NCI-H2081 treated with DMSO at 0.1 percent for 48 hours (cell line): ENCODE measurements at places on chromosomes 11 and 22.

DNA sequence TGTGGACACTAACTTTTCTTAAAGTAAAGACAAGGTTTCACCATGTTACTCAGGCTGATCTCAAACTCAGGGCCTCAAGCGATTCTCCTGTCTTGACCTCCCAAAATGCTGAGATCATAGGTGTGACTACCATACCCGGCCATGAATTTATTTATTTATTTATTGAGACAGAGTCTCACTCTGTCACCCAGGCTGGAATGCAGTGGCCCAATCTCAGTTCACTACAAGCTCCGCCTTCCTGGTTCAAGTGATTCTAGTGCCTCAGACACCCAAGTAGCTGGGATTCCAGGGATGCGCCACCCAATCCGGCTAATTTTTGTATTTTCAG lies 29.7 kb upstream of the PCF11 start:
- no peak for DNase-seq

- no peak for DNase-seq
Measured at GRCh38 chr11:88555829-88556202, 218.3 kb upstream of the CTSC start.

DNA sequence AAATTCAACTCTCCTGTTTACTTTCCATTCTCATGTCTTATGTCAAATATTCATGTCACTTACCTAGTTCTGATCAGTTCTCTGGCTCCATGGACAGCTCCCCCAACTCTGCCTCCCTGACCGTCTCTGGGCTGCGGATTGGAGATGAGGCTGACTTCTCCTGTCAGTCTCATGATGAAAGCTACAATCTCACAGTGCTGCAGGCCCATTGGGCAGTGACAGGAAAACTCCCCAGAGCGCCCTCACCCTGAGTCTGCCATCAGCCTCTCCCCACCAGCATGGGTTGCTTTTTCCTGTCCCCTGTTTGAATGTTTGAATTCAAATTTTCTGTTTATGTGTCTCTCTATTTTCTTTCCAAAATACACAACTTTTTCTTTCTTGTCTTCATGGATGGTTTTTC lies 63.8 kb upstream of the TOP3B start:
- no peak for DNase-seq

DNA sequence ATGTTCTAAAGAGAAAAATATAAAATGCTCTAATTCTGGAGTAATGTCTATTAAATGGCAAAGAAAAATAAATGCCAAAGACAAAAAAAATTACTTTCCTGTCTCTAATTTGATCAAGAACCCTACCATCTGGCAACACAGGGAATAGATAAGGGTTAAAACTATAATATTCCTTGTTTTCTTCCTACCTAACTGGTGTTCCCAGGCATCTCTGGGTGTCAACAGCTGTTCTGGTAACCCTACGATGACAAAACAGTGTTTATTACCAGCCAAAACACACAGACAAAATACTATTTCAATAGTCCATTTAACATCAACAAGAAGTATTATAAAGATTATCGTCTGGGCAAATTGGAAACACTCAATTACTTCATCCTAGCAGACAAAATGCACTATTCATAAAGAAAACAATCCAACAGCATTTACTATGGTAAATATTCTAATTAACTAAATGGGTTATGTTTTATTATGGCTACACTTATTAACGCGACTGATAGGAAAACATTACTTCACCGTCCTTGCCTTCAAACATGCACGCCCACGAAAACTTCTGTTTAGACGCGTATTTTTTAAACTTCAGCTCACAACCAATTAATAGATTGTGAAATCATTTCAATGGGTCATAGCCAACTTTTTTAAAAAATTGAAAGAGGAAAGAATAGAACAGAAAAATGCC lies 50.6 kb downstream of the LGR4 start:
- no peak for DNase-seq

DNA sequence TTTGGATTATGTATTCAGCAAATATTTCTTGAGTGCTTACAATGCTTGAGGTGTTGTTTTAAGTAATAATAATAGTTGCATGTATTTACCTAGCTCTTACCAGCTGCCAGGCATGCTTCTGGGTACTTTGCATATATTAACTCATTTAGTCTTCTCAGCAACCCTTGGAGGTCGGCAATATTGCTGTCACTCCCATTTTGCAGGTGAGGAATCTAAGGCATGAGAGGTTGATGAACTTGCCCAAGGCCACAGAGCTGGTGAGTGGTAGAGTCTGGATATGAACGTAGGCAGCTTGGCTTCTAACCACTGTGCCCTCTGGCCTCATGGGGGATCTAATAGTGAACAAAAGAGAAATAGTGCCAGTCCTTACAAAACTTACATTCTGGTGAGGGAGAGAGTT lies 92.9 kb downstream of the PARVA start:
- DNase-seq, result no peak

- no peak for DNase-seq
Measured at GRCh38 chr11:22539821-22540256, 85.8 kb downstream of the FANCF start.

GRCh38 chr22:28835630-28836189 lies 35.3 kb upstream of the XBP1 start:
- DNase-seq, result no peak

GRCh38 chr11:92224407-92225124 lies at the start of gene FAT3:
Gene FAT3 (plus strand): TSS chr11:92224818. CDS start chr11:92352113, 127,295 bp downstream.
- DNase-seq, result no peak

DNA sequence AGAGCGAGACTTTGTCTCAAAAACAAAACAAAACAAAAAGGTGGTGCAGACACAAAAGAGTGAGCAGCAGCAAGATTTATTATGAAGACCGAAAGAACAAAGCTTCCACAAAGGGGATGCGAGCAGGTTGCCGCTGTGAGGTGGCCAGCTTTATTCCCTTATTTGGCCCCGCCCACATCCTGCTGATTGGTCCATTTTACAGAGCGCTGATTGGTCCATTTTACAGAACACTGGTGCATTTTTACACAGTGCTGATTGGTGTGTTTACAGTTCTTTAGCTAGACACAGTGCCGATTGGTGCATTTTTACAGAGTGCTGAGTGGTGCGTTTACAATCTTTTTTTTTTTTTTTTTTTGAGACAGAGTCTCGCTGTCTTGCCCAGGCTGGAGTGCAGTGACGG lies 77.4 kb downstream of the CECR2 start:
- no peak for DNase-seq
